Suppressor macrophage treated with lipopolysaccharide for 1 hour (primary cell): ENCODE measurements at places on chromosomes 1 and 21.

DNA sequence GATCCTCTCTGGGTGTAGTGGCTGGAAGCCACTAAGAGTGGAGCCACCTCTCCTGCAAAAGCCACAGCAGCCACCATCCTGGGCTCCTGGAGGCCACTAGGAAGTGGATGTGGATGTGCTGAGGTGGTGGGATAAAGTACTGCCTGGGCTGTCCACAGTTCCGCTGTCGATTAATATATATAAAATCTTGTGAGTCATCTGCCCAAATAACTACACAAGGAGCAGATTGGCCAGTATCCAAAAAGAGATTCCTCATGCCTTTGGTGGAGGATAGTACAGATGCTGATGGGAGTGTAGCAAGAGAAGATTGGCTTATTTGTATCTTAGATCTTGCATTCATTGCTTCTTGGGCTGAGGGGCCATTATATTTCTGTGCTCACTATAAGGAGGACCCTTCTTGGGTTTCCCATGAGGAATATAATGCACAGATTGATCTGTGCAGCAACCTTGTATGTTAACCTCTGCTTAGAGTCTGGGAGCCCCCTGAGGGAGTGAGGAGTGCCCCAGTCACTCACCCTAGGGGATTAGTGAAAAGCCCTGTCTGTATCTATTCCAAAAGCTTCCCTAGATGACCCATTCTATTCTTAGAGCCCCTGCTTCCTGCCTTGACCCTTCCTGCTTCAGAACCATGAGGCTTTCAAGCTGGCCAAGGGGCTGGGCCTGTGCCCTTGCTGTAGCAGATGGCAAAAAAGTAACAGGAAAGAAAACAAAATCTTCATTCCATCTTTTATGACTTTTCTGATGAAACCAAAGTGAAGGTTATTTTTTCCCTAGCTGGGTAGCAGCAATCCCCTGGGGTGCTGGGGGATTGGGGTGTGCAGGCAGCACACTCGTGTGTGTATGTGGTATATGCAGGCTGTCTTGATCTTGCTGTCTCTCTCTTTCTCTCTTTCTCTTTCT is 31.7 kb downstream of the RCSD1 start:
- no peak for DNase-seq

DNA sequence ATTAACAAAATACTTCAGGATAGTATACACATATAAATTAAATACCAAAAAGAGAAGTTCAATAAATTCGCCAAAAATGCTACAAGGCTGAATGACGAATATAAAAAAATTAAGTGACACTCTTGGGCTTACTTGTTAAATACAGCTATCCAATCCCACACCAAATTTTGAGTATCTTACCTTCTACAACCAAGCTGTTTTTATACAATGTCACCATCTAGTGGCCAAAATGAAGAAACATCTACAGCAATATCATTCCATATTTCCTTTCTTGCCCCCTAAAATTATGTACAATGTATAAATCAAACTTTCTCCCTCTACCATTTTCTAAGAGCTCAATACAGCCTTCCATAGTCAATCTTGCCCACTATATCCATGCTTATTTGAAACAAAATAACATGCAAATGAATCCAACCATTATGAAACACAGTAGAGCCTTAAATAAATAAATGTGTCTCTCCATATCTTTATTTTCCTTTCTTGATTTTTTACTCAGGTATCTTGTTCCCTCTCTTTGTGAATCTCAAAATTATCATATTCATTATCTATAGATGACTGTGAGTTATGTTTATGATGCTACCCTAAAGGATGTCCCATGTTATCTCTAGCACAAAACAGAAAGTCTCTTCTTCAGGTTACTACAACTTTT is 86.3 kb downstream of the ACBD6 start:
- DNase-seq, result peak; percentile 57

DNA sequence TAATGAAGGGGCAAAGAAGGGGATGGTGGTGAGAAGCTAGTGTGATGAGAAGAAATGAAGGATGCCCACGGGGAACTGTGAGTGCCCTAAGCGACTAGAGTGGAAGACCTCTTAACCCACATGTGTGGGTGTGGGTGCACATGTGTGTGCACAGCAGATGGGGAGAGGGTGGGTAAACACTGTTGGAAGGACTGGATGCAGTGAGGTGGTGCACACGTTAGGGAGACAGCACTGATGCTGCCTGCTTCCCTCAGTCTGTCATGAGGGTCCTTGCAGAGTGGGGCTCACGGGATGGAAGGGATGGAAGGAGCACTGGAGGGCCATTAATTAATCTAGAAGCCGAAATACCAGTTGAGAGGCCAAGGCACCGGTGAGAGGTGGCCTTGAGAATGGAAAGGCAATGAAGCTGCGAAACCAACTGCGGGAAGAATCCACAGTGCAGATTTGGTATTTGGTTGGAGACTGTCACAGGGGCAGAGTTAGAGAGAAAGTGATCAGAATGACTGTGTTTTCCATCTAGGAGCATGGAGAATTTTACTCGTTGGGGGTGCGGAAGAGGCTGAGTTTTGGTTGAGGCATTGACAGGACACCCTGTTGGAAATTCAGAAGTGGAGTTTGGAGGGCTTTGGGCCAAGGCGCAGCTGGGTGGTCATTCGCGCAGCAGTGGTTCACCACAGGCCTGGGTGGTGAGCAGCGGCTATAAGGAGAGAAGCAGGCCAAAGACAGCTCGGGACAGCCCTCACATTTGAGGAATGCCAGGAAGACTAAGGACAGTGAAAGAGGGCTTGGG is 15.8 kb downstream of the RCSD1 start:
- DNase-seq, result no peak

DNA sequence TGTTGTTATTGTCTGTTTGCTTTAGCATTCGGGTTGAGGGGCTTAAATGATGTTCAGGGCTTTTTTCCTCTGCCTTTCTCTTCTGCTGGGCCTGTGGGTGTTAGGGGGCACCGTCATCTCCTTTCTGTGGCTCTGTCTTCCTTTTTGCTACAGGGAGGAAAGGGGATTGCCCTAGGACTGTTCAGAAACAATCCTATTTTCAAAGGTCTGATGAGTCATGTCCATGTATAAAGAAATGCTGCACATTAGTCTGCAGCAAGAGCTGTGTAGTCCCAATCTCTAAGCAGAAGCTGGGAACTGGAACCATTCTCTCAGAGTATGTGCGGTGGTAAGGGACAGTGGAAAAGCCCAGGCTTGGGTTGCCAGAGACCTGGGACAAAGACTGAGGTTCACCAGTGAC is 462.3 kb downstream of the OMA1 start:
- no peak for DNase-seq

DNA sequence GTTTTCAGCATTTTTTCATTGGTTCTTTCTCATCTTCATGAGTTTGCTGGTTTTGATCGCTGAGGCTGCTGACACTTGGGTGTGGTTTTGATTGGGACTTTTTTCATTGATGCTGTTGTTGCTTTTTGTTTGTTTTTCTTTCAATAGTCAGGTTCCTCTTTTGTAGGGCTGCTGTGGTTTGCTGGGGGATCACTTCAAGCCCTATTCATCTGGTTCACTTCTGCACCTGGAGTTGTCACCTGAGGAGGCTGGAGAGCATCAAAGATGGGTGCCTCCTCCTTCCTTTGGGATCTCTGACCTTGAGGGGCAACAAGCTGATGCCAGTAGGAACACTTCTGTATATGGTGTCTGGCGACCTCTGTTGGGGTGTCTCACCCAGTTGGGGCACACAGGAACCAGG is 1279.9 kb upstream of the TMPRSS15 start:
- DNase-seq, result no peak

DNA sequence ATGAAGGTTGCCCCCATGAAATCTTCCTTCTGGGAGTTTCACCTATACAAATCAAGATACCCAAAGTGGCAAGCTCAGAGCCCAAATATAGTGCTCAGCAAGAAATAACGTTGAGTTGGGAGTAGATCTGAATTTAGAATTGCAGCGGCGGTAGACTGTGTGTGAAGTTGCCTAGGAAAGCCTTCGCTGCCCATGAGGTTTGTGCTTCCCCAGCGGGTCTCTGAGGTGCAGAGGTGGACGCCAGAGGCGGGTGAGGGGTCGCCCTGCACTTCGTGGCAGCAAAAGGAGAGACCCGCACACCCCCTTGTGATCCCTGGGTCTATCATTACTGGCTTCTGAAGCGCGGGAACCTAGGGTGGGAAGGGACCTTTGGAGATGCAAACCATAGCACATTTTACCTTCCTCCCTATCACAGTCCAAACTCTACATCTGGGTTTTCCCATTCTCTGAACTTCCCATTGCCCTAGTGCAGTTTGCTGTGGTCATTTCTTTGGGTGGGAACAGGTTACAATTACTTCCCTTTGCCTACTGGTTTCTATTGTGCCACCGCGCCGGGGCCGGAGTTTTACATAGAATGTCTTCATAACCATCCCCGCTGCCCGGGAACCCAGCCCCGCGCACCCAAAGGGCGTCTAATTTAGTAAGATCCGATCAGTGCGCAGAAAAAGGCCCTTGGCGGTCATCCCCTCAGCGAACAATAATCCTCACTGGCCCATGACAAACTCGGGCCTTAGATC is 5.2 kb downstream of the TBX15 start:
- no peak for DNase-seq

- no peak for DNase-seq
These were observed 992 bp upstream of the SSX2IP start for GRCh38 chr1:84691122-84691783.

- DNase-seq, result no peak
These were observed 1.8 kb downstream of the ATP2B4 start for GRCh38 chr1:203628201-203629015.

- peak; percentile 93 for DNase-seq
These were observed 8.2 kb downstream of the CEP170 start for GRCh38 chr1:243246916-243247315.

GRCh38 chr1:36088577-36089392 is at the start of gene ADPRS:
Gene ADPRS (plus strand): TSS chr1:36088892. CDS start chr1:36088905, 13 bp downstream.
- peak; percentile 93 for DNase-seq

- no peak for DNase-seq
These were observed 689.6 kb downstream of the USP25 start for GRCh38 chr21:16419188-16419921.

DNA sequence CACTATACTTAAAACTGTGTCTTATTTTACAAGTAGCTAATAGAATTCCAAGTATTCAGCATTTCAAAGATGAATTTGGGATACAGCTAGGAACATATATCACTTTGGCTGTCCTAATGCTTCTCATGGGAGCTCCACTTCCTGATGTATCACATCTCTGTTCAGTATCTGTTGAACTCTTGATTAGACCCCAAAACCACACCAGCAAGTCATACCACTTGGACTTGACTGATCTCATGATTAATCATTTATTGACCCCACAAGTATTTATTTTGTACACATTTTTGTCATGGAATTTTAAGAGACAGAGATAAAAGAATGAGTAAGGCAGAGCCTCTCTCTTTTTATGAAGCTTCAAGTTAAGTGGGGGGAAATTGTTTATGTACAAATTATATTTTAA is 30.0 kb downstream of the TMPRSS15 start:
- DNase-seq, result no peak

DNA sequence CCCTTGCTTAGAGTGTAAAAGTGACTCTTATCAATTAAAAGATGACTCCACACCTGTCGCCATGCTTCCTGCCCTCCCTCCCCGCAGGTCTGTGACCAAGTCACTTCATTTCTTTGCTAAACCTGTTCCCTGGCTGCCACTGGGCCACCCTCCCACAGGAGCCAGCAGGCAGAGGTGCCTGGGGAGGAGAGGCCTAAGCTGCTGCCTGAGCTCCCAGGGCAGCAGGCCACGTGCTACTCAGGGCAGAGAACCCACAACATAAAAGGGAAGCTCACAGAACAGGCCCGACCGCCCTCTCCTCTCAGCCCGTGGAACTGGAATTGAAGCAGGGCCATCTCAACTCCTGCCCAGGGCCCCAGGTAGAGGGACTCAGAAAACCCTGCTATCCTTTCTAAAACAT is 4.9 kb downstream of the C1orf198 start:
- peak; percentile 27 for DNase-seq

GRCh38 chr1:248886237-248886895 is 19.7 kb upstream of the PGBD2 start:
- no peak for DNase-seq

GRCh38 chr1:15918962-15919715 is 56.8 kb downstream of the ZBTB17 start:
- DNase-seq, result no peak

GRCh38 chr1:43936431-43937151 is 3.0 kb downstream of the ARTN start:
- peak; percentile 83 for DNase-seq

GRCh38 chr1:37255136-37255795 is 219.1 kb upstream of the ZC3H12A start:
- no peak for DNase-seq

GRCh38 chr21:32207406-32207716 is 71.5 kb downstream of the MIS18A start:
- DNase-seq, result no peak

GRCh38 chr1:234570329-234571120 is 39.5 kb downstream of the IRF2BP2 start:
- DNase-seq, result no peak

- no peak for DNase-seq
These were observed 106.7 kb upstream of the NRIP1 start for GRCh38 chr21:15171546-15171945.
